H9 (cell line): ENCODE measurements at places on chromosomes 7 and 10. TPM values are rescaled to one million over a fixed set of nuclear protein-coding genes. Genes with fewer than 3 reads are reported as not detected.

GRCh38 chr7:126449611-126450268, 803.0 kb downstream of the GRM8 start:
- no peak for DNase-seq

VPS37D gene
- 0.85 and 1.3 TPM in 2 replicates for total RNA-seq

DNA sequence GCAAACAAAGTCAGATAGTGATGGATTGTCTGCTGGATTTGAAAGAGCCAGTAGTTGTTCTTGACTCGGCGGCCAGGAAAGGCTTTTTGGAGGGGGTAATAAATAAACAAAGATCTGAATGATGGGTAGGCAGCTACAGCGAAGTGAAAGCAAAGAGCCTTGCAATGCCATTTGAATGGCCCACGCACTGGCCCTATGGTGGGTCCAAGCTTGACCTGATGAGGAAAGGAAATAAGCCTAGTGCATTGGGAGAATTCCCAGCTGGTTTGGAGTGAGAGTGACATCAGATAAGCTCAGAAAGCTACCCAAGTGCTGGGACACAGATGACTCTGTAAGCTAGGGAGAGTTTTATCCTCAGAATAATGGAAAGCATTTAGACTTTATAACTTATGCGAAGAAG, 365.2 kb downstream of the PLXDC2 start:
- no peak for DNase-seq

GRCh38 chr7:54995166-54995565, 23.7 kb upstream of the EGFR start:
- no peak for DNase-seq

ASB10 gene
- total RNA-seq: not detected in 2 replicates

- DNase-seq: no peak
These were observed 15.1 kb downstream of the TRUB1 start for GRCh38 chr10:114953047-114953446.

EPHA1 gene
- total RNA-seq: 109 and 119 TPM in 2 replicates

GRCh38 chr10:86071145-86071544, 295.4 kb downstream of the GRID1 start:
- no peak for DNase-seq

- DNase-seq: no peak
These were observed 43.6 kb upstream of the SMNDC1 start for GRCh38 chr10:110348336-110348735.

- DNase-seq: peak; percentile 86
These were observed 77.3 kb downstream of the CDC14C start for GRCh38 chr7:49001610-49002033.

DNA sequence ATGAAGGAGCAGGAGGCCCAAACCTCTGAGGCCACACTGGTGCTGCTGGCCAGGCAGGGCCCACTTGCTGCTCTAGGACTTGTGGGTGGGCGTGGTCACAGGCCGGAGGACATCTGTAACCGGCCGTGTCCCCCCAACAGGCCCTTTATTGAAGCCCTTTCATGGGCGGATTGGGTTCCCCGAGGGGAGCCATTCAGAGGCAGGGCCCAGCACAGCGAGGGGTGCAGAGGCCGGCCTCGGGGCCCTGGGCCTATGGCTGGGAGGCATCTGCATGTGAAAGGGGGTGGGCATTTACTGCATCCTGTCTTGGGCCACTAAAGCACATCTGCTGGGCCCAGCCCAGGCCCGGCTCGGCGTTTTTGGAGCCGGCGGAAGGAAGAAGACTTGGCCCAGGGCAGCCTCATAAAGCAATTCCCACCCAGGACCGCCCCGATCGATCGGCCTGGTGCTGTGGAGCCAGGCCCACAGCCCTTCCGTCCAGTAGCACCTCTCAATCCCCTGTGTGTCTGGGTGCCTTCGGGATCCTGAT, 8.4 kb downstream of the LHPP start:
- DNase-seq: peak; percentile 95
